Stimulated activated naive CD4-positive, alpha-beta T cell (primary cell): ENCODE measurements at places on chromosomes 6 and 20.

DNA sequence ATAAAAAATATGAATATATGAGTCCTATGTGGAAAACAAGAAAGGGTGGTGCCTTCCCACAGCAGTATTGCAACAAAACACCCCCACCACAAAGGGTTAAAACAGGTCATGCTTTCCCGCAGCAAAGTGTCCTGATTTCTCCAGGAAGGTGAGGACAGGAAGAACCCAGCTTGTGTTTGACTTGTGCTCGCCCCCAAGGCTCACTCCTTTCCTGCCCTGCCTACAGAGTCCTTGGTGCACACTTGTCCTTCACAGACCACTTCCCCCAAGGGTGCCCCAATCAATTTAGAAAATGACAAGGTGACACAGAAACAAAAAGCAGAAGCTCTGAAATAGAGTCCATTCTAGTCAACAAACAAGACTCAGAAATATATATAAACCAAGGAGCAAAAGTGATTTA lies 237.4 kb downstream of the PTPRK start:
- no peak for DNase-seq

DNA sequence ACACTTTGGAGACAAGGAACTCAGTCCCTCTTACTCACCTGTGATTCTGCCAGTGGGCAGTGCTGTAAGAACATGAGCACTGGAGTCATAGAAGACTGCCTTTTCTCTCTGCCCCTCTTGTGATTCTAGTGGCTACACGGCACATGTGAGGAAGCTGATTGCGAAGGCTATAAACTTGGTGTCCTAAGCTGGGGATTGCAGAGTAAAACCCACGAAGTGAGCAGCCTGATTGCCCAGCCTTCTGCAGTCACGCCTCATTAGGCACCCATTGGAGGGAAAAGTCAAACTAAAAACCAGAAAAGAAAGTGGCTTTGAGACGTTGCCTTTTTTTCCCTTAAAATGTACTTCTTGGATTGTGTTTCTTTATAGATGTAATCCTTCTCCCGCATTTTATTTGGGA lies 748.4 kb upstream of the CHD6 start:
- DNase-seq = no peak

GRCh38 chr6:108779536-108780275 lies 68.5 kb upstream of the ARMC2 start:
- no peak for DNase-seq

DNA sequence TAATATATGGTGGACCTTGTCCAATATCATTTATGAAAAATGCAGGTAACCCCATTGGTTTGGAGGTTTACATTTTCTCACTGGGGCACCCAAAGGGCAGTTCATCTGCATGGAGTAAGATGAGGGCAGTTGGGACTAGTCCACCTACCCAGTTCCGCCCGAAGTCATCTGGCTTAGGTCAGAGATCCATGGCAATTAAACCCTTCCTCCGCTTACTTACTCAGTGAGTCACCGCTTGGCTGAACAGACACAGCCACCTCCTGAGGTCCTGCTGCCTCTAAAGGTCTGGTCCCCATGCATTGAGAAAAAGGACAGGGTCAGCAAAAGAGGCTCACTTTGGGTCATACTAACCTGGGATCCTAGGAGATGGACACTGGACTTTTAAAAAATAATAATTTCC lies 102.9 kb upstream of the PRL start:
- DNase-seq = no peak

DNA sequence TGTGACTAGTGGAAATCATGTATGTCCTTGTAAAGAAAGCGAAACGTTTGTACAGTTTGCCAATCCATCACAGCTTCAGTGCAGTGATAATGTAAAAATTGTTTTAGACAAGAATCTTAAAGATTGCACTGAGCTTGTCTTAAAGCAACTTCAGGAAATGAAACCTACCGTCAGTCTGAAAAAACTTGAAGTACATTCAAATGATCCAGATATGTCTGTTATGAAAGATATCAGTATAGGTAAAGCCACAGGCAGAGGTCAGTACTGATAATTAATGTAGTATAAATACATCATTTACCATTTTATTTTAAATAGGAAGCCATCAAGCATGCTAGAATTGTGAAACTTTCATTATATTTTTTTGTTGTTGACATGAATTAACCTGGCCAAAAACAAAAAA lies 60.9 kb upstream of the SMIM8 start:
- no peak for DNase-seq

DNA sequence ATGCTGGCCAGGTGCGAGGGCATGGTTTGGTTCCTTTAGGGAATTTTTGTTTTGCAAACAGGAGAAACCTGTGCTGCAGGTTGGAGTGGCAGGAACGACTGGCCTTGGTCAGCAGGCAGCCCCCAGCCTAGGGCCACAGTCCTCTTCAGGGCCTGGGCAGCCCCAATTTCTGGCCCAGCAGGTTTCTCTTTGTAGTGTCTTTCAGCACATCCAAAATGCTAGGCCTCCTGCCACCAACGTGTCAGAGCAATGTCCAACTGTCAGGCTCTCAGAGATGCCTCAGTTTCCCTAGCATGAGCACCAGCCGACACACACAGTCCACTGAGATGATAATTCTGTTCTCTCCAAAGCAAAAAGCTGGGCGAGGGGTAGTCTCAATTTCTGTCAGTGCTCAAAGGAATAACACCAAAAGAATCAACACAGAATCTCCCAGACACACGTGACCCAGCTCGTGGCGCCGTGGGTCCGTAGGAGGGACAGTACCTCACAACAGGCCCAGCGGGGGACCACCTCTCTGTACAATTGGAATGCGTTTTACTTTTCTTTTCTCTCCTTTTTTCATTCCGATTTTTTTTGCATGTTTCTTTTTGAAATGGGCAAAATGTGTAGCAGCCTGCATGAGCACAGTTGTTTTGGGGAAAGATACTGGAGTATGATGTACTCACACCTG lies 125.9 kb downstream of the TAF4 start:
- DNase-seq = no peak

GRCh38 chr20:52312132-52312729 lies 120.7 kb upstream of the ZFP64 start:
- peak; percentile 24 for DNase-seq

GRCh38 chr6:110934381-110934898 lies 24.1 kb upstream of the GTF3C6 start:
- no peak for DNase-seq

DNA sequence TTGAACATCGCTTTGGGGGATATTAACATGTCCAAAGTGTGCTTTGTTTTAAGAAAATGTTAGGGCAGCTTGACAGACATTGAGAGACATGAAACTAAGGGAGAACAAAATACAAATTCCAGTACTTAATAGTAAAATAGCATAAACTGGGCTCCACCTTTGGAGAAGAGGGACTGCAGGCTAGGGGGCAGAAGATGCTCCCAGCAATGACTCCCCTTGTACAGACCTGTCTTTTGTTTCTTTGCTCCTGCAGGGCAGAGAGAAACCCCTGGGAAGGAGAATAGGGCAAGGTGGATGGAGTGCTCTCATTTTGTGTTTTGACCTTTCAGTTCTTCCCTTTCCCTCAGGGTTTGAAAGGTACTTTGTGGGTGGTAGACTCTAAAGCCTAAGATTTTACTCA lies 115.6 kb upstream of the PLCB4 start:
- no peak for DNase-seq

GRCh38 chr6:7143476-7143974 lies 35.8 kb downstream of the RREB1 start:
- no peak for DNase-seq

GRCh38 chr20:2604506-2604835 lies 48.0 kb upstream of the NOP56 start:
- DNase-seq = no peak

GRCh38 chr6:101088594-101088993 lies 207.5 kb upstream of the ASCC3 start:
- no peak for DNase-seq

- DNase-seq = peak; percentile 7
Measured at GRCh38 chr6:149271348-149272340, 45.9 kb upstream of the TAB2 start.

DNA sequence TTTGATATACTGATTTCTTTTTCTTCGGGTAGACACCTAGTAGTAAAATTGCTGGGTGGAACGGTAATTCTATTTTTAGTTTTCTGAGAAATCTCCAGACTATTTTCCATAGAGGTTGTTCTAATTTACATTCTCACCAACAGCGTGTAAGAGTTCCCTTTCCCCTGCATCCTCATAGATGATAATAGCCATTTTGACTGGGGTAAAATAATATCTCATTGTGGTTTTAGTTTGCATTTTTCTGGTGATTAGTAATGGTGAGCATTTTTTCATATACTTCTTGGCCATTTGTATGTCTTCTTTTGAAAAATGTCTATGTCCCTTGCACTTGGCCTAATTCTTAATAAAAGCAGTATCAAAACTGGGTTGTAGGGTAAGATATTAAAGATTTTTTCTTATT lies 148.9 kb upstream of the SIM1 start:
- no peak for DNase-seq

- no peak for DNase-seq
Measured at GRCh38 chr20:8342391-8342790, 210.3 kb downstream of the PLCB1 start.

DNA sequence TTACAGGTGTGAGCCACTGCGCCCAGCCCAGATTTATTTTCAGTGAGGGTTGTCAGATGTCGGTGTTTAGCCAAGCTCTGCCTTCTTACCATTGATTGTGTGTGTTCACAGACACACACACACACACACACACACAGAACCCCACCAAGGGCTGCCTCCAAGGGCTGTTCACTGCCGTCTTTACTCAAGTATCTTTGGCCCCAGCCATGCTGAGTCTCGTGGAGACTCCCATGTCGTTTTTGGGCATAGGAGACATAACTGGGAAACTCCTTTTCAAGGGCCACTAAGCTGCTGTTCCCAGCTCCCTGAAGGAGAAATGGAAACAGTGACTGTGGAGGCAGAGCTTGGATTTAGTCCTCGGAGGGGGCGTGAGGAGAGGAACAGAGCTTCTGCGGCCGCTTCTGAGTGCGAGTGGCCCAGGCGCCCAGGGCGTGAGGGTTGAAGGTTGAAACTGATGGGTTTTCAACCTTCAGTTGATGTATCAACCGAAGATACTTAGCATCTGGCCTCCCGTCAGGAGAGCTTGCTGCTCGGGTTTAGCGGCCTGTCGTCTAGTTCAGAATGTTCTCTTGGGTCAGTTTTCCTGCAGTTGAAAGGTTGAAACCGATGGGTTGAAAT lies 243.6 kb downstream of the TTLL2 start:
- no peak for DNase-seq

GRCh38 chr6:57072108-57072507 lies 17.9 kb upstream of the ZNF451 start:
- no peak for DNase-seq

- DNase-seq = no peak
Measured at GRCh38 chr20:62721511-62722370, 13.1 kb downstream of the NTSR1 start.
